Activated CD4-positive, alpha-beta T cell treated with anti-CD3 and anti-CD28 coated beads for 36 hours (primary cell): ENCODE measurements at places on chromosomes 3 and 15.

DNA sequence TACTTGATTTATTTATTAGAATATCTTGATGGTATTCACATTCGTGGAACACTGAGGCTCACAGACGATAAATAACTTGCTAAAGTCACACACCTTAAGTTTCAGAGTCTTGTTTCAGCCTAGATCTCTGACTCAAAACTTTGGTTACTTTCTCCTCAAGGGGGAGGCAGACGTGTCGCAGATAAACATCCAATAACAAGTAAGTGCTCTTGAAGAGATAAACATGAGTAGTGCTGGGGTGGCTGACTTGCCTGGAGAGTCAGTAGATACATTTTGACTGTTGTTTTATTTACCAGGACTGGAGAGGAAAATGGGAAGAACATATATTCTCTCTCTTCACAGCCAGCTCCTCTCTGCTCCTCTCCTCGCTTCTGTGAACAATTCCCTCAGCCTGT, 31.3 kb downstream of the FBXO45 start:
- DNase-seq: no peak

- DNase-seq: no peak
Measured at GRCh38 chr3:26997226-26997625, 372.0 kb downstream of the NEK10 start.

- DNase-seq: no peak
Measured at GRCh38 chr3:188529228-188529627, 375.3 kb downstream of the LPP start.

GRCh38 chr3:111072031-111072921, 660 bp downstream of the NECTIN3 start:
- DNase-seq: peak; percentile 51

- no peak for DNase-seq
Measured at GRCh38 chr3:179174898-179175297, 26.7 kb downstream of the PIK3CA start.

DNA sequence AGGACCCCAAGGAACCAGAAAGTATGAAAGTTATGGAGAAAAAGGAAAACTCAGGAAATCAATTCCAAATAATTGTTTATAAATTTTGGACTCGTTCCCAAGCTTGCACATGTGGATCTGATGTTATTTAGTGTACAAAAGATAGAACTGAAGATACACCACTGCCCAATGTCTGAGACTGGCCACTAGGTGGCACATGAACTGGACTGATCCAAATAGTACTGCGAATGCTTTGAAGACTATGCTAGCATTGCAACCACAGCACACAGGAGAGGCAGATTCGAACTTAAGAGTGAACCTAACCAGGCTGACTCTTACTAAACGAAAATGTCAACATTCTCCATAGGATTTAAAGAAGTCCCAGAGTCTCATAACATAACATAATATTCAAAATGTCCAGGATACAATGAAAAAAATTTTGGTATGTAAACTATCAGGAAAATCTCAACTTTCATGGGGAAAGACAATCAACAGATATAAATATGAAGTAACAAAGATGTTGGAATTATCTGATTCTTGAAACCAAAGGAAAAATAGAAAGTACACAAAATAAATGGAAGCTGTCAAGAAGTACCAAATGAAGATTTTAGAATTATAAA, 596.7 kb downstream of the FGF12 start:
- DNase-seq: peak; percentile 35

DNA sequence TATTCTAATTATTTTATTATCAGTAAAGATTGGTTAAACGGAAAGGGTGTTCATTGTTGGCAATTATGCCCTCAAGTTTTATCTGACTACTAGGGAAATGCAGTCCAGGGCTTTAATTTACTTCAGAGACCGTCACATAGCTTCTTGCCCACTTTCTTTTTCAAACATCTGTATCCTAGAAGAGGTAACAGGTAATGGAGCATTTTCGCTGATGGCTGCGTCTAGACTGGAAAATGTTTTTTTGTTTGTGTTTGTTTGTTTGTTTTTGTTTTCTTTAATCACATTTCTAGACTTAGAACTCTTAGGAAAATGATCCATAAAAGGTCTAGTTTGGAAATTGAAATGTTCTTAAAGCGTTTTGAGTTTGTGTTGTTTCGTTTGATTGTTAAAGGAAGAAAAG, 71.4 kb downstream of the ANXA2 start:
- no peak for DNase-seq

DNA sequence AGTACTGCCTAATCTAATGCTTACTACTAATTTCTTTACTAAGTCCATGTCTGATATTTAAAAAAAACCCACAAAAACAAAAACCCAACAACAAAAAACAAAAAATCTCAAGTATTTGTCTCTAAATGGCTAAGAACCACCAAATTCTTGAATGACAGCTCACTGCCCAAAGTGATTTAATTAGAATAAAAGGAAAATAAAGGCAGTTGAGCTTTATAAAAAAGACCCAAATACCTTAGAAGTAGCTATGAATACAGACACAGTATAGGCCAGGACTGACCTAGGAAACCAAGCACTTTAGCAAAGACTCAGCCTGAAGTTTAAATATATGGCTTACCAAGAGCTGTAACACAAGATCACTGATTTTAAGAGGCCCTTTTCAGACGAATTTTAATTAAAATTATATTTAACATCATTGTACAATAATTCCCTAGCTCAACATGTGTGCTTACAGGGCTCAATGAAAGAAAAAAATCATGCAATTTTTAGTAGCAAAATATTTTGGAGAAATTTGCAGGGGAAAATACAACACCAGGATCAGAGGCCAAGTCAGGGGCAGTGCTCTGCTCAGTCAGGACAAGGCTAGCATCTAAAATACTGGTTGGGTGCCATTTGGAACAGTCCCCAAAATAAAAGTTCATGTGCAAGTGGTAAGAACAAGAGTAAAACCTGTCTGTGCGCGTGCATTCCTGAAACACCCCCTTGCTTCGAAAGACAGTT, 24.8 kb downstream of the UQCC5 start:
- no peak for DNase-seq

DNA sequence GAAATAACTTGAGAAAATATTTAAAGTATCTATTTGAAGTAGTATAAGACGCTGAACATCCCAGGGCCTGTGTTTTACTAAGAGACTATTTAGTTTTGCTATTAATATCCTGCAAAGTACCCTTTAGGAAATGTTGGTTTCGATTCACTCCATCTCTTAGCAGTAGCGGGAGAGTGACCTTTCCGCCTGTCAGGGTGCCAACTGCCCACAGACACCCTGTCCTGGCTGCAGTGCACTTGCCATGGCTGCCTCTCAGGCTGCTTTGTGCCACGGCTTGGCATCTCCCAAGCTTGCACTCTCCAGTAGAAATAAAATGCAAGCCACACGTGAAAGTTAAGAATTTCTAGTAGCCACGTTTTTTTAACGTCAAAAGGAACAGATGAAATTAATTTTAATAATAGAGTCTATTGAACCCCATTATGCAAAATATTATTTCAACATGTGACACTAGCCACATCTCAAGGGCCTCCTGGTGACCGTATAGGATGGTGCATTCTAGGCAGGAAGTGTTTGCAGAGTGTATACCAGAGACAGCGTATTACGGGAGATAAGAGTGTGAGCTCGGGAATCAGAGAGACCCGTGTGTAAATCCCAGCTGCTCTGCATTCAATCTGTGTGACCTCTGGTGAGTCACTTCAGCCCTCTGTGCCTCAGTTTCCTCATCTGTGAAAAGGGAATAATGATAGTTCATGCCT, 19.8 kb downstream of the ADAMTS9 start:
- no peak for DNase-seq

DNA sequence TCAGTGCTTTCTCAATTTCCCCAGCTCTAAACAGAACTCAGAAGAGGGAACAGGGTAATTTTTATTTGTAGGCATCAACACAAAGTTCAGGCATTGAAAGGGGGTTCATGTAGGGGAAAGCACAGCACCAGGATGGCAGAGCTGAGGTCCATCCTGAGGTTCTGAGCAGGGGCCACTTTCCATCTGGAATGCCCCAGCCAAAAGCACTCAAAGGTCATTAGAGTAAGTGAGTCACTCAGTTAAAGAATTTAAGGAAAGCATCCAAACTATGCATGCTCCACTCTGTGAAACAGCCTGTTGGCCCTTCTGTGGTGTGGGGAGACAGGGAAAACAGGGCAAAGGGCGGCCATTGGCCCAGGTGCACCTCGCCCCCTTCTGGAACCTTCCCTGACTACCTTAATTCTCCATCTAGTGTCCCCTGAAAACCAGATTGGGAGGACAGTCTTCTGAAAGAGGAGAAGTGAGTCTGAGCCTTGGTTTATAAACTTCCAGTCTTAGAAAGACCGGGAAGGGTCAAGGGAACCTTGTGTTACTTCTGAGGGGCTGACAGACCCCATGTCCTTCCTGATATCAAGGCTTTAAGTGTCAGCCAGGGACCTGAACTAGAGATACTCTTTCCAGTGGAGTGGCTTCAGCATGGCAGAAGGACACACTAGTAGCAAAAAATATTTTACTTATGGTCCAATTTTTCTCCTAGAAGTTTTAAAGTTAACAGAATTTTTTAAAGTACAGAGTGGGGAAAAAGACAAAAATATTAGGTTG, 133.3 kb downstream of the MYLK start:
- DNase-seq: no peak

DNA sequence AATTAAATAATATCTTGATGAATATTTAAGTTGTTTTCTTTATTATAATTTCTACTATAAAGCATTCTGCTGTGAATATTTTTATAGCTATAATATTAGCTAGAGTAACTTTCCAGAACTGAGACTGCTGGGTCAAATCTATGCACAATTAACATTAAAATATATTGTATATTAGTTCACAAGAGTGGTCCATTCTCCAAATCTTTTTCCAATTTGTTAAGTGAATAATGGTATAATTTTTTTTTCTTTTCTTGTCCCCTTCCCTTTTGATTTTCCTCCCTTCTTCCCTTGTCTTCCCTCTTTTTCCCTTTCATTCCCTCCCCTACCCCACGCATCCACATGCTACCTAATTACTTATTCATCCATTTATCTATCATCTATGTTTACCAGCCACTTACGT, 977.5 kb downstream of the TUSC7 start:
- DNase-seq: no peak

- no peak for DNase-seq
Measured at GRCh38 chr15:75760704-75761435, 48.2 kb upstream of the CSPG4 start.

GRCh38 chr15:95687686-95688085, 642.8 kb upstream of the NR2F2 start:
- DNase-seq: no peak

DNA sequence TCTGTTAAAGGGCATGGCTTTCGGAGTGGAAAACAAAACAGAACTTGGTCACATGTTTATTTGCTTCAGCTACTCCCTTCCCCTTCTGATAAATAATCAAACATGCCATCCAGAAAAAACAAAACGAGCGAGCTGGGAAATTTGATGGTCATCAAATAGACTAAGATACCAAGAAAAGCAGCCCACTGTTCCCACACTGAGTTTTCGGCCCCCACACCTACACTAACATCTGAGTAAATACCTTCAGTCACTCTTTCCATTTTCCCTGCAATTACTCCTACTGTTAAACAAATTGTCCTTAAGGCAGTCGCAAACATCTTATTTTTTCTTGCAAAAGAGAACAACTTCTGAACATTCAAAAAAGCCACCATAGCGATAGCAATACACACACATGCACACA, 454.6 kb downstream of the FOXP1 start:
- peak; percentile 46 for DNase-seq

DNA sequence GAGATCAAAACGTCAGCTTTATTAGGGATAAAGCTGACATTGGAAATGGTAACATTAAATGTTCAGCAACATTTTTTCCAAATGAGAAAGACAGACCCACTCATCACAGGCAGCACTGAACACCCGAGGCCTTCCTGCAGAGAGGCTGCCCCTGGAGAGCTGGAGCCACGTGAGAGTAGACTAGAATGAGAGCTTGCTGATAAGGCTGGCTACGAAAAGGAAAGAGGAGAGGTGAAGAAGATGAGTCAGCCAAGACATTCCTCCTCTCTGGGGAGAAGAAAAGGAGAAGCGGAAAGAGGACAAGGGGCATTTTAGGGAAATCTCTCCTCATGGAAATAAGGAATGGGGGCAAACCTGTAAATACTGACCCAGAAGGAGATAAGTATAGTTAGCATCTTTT, 7.3 kb downstream of the CYP19A1 start:
- DNase-seq: no peak

DNA sequence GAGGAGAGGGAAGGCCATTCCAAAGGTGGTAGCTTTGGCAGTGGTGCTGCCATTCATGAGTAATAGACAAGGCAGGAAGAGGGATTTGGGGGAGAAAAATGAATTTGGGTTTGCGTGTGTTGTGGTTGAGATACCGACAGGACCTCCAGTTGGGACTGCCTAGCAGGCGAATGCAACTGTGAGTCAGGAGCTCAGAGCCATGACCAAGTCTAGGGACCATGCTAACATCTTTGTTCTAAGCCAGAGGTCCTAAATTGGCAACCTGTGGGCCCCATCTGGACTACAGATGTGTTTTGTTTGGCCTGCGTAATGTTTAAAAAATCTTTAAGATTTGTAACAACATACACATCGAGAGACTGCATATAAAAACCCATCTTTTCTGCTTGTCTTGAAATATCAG, 61.6 kb downstream of the SAMMSON start:
- no peak for DNase-seq

DNA sequence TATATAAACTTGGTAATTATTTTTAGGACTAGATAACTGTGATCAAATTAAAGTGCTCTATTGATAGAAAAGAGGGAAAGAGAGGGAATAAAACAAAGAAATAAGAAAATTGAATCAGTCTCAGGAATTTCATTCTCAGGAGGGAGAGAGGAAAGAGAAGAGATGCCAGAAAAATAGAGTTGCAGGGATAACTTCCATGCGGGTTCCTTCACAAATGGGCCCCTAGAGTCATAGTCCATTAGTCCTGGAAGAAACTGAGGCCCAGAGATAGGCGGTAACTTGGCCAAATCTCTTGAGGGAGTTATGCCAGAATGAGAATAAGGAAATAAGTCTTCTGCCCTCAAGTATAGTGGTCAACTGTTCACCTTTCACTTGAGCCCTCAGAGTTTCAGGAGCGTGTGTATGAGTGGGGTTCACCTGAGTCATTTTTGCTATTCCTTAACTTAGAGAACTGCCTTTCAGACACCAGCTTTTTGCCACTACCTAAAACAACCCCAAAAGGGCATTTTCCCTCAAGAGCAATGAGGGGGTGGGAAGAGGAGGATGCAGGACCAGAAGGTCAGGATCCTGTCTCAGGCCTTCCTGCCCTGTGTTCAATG, 192.6 kb downstream of the MEX3B start:
- DNase-seq: no peak

DNA sequence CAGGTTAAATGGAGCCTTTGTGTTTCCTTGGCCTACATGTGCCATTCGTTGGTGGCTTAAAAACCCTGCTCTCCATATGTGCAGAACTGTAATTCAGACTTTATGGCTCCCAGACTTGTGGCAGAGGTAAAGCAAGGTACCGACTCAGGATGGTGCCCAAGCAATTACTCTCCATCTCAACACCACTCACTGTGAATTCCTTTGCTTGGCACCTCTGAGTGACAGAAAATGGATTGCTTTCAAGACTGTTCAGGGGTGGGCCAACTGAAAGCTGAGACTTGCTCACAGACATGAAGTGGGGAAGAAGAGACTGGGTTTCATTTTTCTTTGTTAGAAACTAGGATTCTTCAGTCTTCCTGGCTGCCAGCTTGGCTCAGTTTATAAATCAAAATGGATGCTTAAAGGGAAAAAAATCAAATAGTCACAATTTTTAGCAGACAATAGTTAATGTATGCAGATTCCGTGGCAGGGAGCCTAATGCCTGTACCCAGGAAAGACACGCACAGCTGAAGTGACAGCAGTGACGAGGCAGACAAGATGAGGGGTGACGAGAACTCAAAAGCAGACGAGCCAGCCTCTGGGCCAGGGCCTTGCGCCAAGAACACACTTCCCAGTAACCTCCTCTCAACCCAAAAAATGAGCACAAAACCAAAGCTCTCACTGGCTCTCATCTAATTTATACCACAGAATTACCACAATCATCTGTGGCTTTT, 207.9 kb upstream of the SLC2A2 start:
- no peak for DNase-seq

GRCh38 chr3:120353463-120353862, 4.3 kb upstream of the LRRC58 start:
- no peak for DNase-seq
